ENCODE measurements at places on chromosomes 7 and 10.

DNA sequence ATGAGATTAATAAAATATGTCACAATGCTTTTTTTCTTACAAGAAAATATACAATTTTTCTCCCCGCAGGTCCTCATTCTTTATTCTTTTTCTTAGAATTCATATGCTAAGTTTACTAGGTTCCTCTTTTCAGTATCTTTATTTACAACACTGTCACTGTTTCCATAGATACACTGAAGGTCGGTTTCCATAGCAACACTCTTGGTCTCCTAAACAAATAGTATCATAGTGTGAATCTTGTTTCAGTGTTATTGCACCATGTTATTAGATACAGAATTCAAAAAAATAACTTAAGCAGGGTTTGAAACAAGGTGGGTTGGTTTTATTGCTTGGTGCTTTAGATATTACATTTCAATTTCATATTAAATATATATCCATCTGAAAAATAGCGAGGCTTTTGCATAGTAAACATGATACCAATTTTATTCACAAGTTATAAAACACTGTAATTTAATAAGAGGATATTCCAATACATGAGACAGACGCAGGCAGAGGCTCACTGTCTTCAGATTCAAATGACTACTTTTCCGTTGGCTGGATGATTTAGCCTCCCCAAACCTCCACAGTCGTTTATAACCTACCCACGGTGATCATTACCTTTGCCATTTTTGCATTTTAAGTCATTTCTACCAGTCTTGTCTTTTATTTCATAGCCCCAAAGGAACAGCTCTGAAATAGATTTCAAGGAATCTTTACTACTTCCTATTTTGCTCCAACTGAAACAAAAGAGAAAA, 88.9 kb upstream of the KLF6 start:
- DNase-seq = peak; percentile 54

GRCh38 chr7:45897042-45897690, 8.9 kb downstream of the IGFBP1 start:
- DNase-seq = peak; percentile 21

DNA sequence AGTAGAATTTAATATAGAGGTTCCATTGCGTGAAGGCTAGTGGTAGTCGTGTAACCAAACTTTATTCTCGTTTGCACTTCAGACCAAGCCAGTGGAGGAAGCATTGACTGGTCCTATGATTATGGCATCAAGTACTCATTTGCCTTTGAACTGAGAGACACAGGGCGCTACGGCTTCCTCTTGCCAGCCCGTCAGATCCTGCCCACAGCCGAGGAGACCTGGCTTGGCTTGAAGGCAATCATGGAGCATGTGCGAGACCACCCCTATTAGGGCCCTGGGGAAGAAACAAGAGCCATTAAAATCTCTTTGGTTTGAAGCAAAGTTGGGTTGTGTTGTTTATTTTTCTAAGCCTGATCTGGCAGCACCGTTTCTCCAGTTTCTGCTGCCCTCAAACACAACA, 3.5 kb upstream of the CPA4 start:
- no peak for DNase-seq

- peak; percentile 55 for DNase-seq
Measured at GRCh38 chr7:151456276-151456675, 16.3 kb upstream of the CRYGN start.

- DNase-seq = no peak
Measured at GRCh38 chr10:35363587-35363986, 27.3 kb downstream of the CCNY start.

- no peak for DNase-seq
Measured at GRCh38 chr7:37901890-37902524, 14.6 kb downstream of the SFRP4 start.

GRCh38 chr7:26193432-26194207, 6.9 kb downstream of the HNRNPA2B1 start:
- DNase-seq = no peak

GRCh38 chr7:37394158-37394557, 54.5 kb downstream of the ELMO1 start:
- no peak for DNase-seq

- DNase-seq = peak; percentile 65
Measured at GRCh38 chr7:50641442-50642405, 76.5 kb upstream of the DDC start.

- peak; percentile 69 for DNase-seq
Measured at GRCh38 chr10:11874568-11875493, 51.7 kb downstream of the PROSER2 start.

DNA sequence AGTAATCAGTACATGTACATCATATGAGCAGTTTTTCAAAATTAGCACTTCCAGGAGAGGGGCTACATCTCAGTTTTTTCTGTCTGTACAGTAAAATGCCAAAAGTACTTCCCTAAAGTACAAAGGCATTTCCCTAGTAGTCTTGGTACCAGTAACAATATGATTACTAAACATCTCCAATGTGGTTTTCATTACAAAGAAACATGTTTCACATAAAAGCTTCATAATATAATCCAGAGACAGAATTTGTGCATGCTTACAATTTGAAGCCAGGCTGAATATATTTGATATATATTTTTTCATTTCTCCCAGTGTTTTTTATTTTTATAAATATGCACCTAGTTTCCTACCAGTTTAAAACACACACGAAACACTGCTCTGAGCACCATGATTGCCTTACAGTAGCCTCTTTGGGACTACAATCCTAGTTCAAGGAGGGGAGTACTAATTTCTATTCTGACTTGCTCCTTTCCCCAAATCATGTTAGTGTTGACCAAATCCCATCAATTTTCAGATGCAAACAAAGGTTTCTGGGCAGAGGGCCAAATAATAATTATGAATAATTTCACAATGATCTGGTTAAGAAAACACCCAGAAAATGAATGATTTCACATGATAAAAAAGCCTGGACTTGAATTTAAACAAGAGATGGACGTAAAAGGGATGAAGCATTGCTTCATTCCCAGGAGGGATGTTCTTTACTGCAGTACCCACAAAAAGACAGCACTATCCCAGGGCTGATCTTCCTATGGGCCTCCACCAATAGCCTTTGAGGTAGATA, 201.3 kb downstream of the SLC25A13 start:
- no peak for DNase-seq

GRCh38 chr7:53541475-53541874, 506.0 kb downstream of the POM121L12 start:
- DNase-seq = no peak

DNA sequence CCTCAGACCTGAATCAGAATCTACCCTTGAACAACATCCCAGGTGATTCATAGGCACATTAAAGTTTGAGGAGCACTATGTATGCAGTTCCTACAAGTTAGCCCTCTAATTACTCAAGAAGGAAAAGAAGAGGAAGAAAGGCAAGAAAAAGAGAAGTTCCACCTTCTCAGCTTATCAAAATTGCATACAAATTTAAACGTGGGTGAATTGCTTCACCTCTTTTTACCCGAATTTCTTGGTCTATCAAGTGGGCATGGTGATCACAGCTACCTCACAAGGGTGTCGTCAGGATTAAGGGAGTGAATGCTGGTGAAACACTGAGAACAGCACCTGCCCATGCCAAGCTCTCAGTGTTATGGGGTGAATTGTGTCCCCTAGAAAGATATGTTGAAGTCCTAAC, 43.8 kb upstream of the PAPSS2 start:
- no peak for DNase-seq

GRCh38 chr10:28298951-28299350, 3.9 kb downstream of the MPP7 start:
- DNase-seq = no peak

- DNase-seq = no peak
Measured at GRCh38 chr10:100621360-100622205, 85.8 kb downstream of the HIF1AN start.

DNA sequence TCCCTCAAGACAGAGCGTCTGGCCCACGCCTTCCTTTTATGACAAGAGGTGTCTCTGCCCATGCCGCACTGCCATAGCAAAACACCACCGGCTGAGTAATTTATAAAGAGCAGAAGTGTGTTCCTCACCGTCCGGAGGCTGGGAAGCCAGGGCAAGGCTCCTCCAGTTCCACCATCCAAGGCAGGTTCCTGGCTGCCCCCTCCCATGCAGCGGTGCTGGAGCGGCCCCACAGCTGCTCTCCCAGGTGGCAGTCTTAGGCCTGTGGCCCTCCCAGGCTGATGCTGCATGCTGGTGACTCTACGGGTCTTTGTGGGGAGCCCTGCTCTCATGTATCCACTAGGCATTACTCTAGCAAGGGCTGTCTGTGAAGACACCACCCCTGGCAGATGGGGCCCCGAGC, 113.1 kb downstream of the TCERG1L start:
- no peak for DNase-seq

DNA sequence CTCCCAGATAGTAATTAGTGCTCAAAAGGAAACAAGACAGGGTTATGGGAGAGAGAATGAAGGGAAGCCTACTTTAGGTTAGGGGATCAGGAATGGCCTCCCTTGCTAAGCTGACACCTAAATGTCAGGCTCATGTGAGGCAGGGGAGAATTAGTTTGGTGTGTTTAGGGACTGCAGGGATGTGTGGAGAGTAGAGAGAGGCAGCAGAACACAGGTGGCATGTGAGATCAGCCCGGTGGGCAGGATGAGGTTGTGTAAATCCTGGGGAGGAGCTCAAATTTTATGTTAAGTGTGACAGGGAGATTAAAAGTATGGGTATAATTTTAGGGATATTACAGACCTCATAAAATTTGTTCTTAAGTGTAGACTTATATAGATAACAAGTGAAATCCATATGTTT, 56.2 kb upstream of the ZNF438 start:
- no peak for DNase-seq

- no peak for DNase-seq
Measured at GRCh38 chr7:34220506-34221185, 315.3 kb downstream of the BMPER start.

- no peak for DNase-seq
Measured at GRCh38 chr10:104328896-104329710, 9.2 kb downstream of the ITPRIP start.

GRCh38 chr10:78770167-78771090, 298.3 kb upstream of the ZMIZ1 start:
- no peak for DNase-seq

GRCh38 chr7:36400036-36400435, 10.4 kb downstream of the ANLN start:
- DNase-seq = no peak

DNA sequence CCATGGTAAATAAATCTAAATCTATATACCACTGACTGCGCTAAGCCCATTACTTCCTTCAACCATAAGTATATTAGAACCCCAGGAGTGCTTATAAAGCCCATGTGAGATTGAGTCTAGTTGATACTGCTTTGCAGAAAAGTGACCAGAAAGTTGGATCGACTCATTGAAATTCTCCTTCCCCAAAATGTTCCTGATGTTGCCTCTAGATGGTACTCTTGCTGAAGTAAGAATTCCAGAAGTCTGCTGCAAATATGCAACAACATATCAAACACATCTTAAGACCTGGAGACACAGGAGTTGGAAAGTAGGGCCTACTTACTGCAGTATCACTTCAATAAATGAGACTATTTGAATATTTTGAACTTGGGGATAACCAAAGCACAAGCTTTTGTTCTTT, 550.8 kb downstream of the IPMK start:
- DNase-seq = no peak

GRCh38 chr10:49689882-49690510, 10.5 kb downstream of the C10orf53 start:
- DNase-seq = no peak

DNA sequence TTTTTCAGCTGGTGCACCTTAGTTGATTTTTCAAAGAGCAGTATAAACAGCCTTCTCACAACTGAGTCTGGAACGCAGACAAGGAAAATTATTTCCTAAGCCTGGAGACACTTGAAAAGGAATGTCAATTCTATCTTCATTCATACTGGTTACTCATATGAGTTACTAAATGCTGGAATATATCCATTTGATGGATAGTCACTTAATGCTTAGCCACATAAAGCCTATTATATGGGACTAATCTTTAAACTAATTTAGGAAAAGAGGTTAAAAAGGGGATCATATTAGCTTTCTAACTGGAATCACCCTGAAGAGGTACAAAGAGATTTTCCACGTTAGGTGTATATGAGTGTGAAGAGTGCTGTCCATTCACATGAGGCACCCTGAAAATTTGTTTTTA, 1.7 kb upstream of the HOXA4 start:
- DNase-seq = no peak

GRCh38 chr7:157276091-157276561, 60.7 kb upstream of the DNAJB6 start:
- DNase-seq = no peak

DNA sequence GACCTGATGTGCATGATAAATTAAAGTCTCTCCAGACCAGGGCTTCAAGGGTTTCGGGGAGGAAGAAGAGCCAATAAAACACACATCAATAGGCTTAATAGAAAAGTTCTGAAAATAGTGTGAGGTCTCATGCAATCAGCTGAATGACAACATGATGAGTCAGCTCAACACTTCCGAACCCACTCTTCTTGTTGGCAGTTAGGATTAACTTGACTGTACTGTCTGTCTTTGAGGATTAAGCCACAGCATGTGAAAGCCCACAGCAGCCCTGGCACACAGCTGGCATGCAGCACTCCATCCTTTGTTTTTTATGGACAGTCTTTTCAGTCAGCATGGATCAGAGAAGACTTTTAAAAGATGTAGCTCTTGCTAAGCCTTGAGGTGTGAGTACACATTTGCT, 526.9 kb upstream of the VSTM2A start:
- DNase-seq = no peak

- DNase-seq = no peak
Measured at GRCh38 chr7:68692511-68692910, 905.8 kb upstream of the AUTS2 start.

- DNase-seq = no peak
Measured at GRCh38 chr10:133394801-133395221, 854 bp downstream of the MTG1 start.

- no peak for DNase-seq
Measured at GRCh38 chr10:23826421-23826820, 382.5 kb upstream of the KIAA1217 start.

DNA sequence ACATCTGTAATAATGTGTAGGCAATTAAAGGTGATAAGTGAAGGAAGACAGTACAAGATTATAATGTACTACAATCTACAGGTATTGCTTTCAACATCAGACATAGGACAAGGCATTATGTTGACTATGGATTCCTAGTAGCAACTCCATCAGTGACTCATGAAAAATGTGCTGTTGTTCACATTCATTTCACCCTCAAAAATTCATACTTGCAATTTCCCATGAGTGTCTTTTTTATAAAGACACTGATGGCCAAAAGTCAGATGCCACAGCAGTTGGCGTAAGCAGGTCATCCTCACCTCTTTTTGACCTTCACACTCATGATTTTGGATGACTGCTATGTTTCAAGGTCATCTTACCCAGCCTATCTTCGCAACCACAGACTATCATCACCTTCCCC, 100.0 kb upstream of the AMPH start:
- no peak for DNase-seq
